NCI-H1092 treated with DMSO at 0.1 percent for 48 hours (cell line): ENCODE measurements at places on chromosomes 4 and X.

DNA sequence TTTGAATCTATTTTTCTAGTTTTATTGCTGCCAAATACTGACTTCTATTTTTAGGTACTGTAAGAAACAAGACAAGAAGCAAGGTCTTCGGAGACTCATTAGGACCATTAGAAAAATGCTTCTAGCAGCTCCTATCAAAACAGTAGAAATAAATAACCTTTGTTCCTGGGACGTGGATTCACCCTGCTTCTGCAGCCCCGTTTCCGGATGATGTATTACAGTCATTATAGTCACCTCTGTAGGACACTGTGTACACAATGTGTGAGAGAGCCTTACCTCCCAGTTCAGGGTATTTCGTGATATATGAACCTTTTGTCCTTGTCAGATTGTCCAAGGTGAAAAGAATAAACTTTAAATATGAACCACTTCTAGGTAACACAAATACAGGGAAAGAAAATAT lies 484.0 kb upstream of the TECRL start:
- DNase-seq = peak; percentile 14

DNA sequence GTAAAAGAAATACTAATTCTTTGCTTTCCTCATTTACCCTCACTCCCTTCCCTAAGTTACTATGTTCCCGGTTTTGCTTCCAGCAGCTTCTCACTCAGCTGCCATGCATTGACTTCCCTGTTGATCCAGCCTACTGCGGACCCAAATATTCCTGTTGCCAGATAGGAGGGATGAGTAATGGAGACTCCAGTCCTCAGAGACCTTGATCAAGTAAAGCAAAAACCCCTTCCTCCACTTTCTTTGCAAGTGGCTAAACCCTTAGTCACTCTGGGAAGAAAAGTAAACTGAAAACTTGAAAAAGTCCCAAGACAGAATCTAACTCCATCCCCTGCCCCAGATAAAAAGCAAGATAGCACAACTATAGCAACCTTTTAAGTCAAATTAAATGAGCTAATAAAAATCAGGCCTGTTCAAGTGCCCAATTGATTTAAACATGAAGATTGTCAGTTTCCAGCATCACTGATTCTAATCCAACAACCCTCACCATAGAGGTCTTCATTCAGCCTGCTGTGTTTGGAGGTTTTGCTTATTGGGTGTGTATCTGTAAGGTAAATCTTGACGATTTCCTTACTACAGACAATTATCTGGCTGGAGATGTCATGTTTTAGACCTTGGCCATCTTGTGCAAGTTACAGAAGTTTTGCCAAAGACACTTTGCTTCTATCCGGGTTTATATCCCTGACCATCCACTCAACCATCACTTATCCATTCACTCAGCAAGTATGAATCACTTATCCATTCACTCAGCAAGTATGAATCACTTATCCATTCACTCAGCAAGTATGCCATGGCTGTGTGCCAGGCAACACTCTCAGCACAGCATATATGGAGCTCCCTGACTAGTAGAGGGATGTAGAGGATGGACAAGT lies 17.6 kb downstream of the FGFBP1 start:
- no peak for DNase-seq

DNA sequence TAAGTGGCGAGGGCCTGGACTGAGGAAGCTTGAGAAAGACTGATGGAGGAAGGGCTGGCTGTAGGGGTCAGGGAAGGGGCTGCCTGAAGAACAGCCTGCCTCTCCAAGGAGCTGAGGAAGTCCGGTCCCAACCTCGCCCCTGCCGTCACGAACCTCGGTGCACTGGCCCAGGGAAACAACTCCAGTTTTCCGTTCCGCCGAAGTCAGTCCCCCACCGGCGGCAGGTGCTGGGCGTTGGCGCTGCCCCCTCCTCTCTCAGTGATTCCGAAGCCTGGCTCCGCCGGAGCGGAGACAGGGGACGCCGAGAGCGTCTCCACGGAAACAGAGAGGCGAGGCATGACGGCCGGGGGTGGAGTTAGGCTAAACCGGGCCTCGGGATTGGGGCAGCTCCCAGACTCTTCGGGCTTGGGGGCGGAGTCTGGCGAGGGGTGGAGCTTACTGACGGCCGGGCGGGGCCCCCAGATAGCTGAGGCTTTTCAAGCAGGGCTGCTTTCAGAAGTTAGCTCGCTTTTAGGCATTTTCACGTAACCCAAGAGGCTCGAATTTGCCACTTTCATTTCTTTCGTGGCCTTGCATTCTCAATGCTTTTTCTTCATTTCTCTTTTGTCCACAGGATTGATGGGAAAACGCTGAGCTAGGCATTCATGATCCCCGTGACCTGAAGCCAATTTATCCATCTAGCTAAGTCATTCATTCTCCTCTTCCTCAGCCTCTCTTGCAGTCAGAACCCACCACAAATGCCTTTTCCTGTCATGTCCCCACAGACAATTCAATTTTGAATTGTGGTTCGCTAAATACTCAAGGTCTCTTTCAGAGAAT lies at the start of gene TTC29:
TTC29 (minus strand) TSS at position 309 of the 819 bp plus-strand sequence. CDS start 5,969 bp downstream, outside the sequence.
- DNase-seq = peak; percentile 77

- DNase-seq = no peak
These were observed 92.0 kb downstream of the FNIP2 start for GRCh38 chr4:158860856-158861255.

DNA sequence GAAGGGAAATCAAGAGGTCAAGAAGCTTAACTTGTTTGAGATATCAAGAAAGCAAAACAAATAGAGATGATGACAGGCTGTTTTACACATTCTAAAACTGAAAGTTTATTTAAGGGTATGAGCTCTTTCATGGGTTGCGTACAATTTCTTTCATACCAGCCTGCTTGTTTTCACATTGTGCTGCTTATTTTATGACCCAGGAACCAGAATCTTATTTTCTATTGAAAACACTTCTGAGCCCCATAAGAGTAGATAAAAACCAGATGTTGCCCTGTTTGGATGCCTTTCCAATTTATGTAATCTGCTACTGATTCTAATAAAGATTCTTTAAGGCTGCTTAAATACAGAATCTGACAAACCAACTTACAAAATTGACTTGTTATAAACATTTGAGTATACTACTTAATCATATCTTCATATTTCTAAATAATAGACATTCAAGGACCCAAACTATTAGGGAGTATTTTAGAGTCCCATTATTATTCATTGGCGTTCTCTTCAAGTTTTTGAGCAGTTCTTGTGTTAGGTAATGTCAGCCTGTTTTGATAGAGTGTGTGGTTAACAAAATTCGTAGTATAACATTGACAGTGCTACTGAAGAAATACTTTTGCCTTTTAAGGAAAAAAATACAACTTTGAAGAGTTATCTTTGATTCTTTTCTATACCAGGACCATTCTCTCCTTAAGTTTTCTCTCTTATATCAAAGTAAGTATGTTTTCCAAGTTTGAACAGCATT lies 74.4 kb downstream of the PDLIM5 start:
- no peak for DNase-seq
